ENCODE measurements at places on chromosomes 2 and 18. TPM values are rescaled to one million over a fixed set of nuclear protein-coding genes. Genes with fewer than 3 reads are reported as not detected.
A peak's percentile ranks its signal among the peaks of the same experiment; 100 is the strongest.

LONRF2 gene
- 0.03 TPM for total RNA-seq

DNA sequence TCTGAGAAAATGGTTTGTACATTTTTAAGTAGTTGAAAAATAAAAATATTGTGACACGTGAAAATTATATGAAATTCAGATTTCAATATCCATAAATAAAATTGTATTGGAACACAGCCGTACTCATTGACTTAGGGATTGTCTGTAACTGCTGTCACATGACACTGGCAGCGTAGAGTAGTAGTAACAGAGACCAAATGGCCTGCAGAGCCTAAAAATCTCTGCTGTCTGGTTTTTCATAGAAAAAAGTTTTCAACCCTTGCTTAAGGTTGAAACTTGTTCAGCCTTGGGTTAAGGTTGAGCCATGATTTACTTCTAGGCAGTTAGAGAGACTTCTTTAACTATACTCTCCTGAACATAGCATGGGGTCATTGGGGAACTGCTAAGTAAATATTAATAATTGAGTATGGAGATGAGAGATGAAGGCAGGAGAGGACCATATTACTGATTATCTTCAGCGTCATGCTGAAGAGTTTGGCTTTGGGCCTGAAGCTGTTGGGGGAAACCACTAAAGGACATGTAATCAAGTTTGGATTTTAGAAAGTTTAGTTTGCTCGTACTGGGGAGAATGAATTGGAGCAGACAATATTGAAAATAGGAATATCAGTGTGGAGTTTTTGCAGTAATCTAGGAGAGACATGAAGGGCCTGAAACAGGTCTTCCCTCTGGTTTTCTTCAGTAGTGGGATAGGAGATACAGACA, 16.2 kb downstream of the EML4 start:
- H3K27ac ChIP-seq = no peak overlapping the region
- DNase-seq = no peak
- H3K4me1 ChIP-seq = peaks cover 3% of the 10 kb centered on the region
- no peak overlapping the region for H3K4me3 ChIP-seq
- no peaks in the 10 kb centered on the region for H3K27me3 ChIP-seq

DNA sequence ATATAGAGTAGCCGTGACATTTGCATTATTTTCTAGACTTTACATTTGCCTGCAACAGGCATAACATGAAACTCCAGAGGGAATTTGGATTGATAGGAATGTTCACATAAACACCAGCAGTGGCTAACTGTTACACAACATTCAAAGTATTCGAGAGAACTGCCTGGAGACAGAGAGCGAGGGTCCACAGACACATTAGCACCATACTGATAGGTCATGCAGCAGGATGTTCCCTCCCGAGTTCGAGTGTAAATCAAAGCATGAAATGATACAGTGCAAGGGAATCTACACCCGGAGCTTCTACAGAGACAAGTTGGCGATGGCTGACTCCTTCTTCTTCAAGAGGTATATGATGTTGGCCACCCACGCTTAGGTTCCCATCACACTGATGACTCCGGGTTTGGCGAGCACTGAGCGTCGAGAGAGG, 89.5 kb downstream of the COL6A3 start:
- H3K27me3 ChIP-seq = peaks cover 2% of the 10 kb centered on the region
- no peak overlapping the region for H3K27ac ChIP-seq
- H3K36me3 ChIP-seq = no peaks in the 10 kb centered on the region

CHST10 gene
- total RNA-seq = 15.7 TPM

TEX44 gene
- total RNA-seq = not detected

DNA sequence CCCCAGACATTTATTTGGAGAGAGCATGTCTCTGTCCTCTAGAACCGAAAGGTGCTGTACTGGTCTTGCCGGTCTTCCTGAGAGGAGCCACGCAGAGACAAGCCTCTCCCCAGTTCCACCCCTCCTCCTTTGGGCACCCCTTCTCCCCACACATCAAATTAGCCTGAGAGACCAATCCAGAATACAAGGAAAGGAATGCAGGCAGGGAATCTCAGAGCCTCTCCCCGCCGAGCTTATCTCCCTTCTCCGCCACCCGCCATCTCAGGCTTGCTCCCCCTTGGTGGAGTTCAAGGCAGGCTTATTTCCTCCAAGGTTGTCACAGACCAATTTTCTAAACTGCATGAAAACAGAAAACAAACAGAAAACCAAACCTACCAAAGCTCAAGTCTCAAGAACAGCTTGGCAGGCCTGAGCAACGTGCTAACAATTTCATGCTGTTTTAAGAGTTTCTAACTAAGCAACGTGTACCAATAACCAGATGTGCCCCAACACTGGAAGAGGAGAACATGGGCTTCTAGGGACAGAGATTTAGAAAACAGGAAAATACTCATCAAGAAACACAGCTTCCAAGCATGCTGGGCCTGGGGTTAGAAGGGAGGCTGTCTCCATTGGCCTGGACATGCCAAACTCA, 124.5 kb upstream of the PKDCC start:
- no peak overlapping the region for H3K27ac ChIP-seq
- DNase-seq = no peak
- no peaks in the 10 kb centered on the region for H3K36me3 ChIP-seq
- H3K4me3 ChIP-seq = no peak overlapping the region
- H3K4me1 ChIP-seq = no peaks in the 10 kb centered on the region

DNA sequence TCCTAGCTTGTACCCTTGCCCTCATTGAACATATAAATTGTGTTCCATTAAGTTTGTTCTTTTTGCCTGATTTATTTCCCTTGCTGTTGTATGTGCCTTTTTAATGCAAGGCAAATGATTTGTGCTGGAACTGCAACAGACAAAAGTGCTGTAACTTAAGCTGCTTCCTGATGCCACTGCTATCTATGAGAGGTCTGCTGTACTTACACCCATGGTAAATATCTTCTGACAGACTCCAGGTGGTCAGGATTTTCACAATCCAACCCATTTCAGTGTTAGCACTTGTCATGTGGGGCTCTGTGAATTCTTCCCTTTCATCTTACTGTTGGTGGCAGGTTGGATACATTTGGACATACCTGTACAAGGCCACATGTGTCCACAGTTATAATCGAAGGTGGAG, 63.5 kb downstream of the ARHGAP15 start:
- no peak for DNase-seq
- no peaks in the 10 kb centered on the region for H3K36me3 ChIP-seq
- H3K27me3 ChIP-seq = no peaks in the 10 kb centered on the region
- no peaks in the 10 kb centered on the region for H3K4me1 ChIP-seq
- H3K4me3 ChIP-seq = no peak overlapping the region

GRCh38 chr2:94986392-94986963, 39.0 kb upstream of the MAL start:
- H3K27me3 ChIP-seq = no peaks in the 10 kb centered on the region
- no peak overlapping the region for H3K4me3 ChIP-seq
- DNase-seq = peak; percentile 2
- no peaks in the 10 kb centered on the region for H3K36me3 ChIP-seq

TTN gene
- total RNA-seq = 7.5 TPM

RGPD3 gene
- total RNA-seq = 0.21 TPM

DNA sequence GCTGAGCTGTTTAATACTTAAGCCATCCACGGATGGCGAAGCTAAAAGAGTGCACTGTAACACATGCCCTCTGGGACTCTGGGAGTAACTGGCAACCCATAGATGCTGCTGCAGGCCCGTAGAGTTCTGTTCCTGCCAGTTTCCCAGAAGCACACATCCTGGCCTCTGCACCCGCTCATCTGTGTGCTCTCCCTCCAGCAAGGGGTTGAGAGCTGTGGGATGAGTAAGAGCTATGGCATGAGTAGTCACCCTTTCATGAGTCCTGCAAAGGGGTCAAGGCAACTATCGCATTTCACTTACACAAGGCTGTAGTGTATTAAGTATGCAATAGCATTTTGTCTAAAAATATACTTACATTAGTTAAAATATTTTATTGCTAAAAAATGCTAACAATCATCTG, 1341.8 kb upstream of the NXPH2 start:
- DNase-seq = no peak
- no peaks in the 10 kb centered on the region for H3K36me3 ChIP-seq
- no peaks in the 10 kb centered on the region for H3K27me3 ChIP-seq
- H3K27ac ChIP-seq = no peak overlapping the region

DNA sequence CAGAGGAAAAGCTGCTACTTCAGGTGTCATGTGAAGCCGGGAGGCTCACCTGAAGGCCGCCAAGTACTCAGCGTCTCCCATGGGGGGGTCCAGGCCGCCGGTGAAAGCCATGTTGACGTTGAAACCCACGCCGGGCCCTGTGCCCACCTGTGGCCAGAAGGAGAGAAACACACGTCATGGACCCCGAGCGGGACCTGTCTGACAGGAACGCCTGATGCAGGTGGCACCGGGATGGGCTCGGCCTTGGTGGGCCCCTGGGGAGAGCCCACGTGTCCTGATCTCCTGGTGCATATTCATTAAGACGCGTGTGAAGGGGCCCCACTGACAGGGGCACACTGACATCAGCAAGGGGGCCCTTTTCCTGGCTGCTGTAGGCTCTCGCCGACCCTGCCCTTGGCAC, 233.2 kb downstream of the TWIST2 start:
- no peak overlapping the region for H3K27ac ChIP-seq
- H3K27me3 ChIP-seq = no peaks in the 10 kb centered on the region
- no peaks in the 10 kb centered on the region for H3K4me1 ChIP-seq

DNA sequence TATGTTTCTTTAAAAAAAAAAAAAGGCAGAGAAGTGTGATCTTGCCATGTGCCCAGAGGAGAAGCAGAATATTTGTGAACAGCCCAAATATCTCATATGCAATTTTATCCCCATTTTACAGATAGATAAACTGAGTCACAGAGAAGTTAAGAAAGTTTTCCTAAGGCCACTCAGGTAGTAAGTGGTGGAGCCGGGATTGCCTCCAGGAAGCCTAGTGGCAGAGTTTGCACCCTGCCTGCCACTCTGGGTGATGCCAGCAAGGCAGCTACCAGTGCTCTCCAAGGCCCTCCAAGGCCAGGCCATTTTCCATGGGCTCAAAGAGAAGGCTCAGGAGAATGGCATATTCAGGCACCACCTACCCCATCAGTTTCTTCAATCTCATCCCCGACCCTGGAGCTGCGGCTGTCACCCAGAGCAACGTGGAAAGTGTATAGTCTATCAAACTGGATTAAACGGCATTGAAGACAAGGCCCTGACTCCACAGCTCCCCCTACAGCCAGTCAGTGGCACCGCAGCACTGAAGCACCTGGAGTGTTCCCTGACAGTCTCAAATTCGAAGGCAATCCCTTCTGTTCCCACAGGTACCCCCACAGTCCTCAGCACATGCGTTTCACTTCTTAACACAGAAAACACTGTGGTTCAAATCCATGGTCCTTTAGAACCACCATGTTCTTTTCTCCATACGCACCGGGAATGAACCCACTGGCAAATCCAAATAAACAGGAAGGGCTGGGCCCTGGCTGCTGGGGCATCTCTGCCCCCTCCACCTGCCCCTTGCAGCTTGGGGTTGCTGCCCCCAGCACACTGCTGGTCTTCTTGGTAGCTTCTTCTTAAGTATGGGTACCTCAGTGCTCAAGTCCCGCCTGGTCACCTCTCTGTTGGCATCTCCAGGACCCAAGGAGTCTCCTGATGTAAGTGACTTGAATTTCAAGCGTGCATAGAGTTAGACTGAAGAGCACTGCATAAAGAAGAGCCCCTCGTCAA, 175.3 kb downstream of the INHBB start:
- 0 out of 2 replicates have a peak, but pooled peaks cover 4% of the 10 kb centered on the region for H3K27me3 ChIP-seq
- H3K4me1 ChIP-seq = no peaks in the 10 kb centered on the region
- H3K27ac ChIP-seq = no peak overlapping the region
- H3K4me3 ChIP-seq = no peak overlapping the region
- no peak for DNase-seq

FN1 gene
- total RNA-seq = 5.9 TPM

COX5B gene
- total RNA-seq = 248 TPM

INHBB gene
- total RNA-seq = 0.11 TPM

FHL2 gene
- total RNA-seq = 3.0 TPM

DNA sequence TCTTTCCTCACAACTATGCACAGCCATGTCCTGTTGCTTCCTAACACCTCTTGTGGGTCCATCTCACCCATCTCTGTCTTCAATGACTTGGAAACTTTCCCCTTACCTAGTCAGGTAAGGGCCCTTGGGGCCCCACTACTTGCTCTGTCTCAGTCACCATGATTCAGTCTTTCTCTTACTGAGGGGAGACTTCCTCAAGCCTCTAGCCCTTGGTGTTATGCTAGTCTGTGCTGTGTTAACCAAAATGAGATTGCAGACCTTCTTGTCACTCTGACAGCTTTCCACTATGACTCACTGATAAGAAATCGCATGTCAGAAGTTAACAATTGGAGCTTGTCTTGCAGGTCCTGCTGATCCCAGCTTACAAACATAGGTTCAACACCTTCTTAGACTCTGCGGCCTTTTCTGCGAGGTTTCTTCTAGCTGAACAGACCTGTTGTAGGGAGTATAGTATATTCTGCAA, 65.3 kb downstream of the WDR75 start:
- H3K27me3 ChIP-seq = no peaks in the 10 kb centered on the region
- no peak for DNase-seq
- no peaks in the 10 kb centered on the region for H3K4me1 ChIP-seq

ANKRD23 gene
- 3.5 TPM for total RNA-seq

ERBB4 gene
- total RNA-seq = 0.03 TPM

TBR1 gene
- total RNA-seq = not detected

DNA sequence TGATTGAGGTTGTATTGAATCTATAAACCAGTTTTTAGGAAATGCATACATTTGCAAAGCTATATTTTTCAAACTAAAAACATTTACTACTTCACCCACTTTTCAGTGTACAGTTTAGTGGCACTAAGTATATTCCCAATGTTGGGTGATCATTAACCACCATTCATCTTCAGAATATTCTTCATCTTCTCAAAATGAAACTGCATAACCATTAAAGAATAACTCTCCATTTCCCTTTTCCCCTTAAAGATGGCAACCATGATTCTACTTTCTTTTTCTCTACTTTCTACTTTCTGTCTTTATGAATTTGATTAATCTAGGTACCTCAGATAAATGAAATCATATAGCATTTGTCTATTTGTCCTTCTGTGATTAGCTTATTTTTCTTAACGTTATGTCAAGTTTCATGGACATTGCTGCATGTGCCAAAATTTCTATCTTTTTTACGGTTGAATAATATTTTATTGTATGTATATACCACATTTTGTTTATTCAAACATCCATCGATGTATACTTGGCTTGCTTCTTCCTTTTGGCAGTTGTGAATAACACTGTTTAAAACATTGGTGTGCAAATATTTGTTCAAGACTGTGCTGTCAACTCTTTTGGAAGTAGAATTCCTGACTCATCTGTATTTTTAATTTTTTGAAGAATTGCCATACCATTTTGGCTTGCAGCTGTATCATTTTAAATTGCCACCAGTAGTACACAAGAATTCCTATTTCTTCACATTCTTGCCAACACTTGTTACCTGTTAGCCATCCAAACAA, 104.9 kb downstream of the RPRM start:
- DNase-seq = no peak
- no peaks in the 10 kb centered on the region for H3K27me3 ChIP-seq
- H3K4me1 ChIP-seq = no peaks in the 10 kb centered on the region
- no peak overlapping the region for H3K27ac ChIP-seq

GRCh38 chr2:112750560-112750843, 13.9 kb downstream of the CKAP2L start:
- H3K4me3 ChIP-seq = no peak overlapping the region
- no peaks in the 10 kb centered on the region for H3K4me1 ChIP-seq
- peaks cover 35% of the 10 kb centered on the region for H3K36me3 ChIP-seq
- H3K27ac ChIP-seq = no peak overlapping the region

TDRD15 gene
- total RNA-seq = not detected

GRCh38 chr18:10899481-10899880, 249.9 kb downstream of the PIEZO2 start:
- no peak overlapping the region for H3K4me3 ChIP-seq
- no peak for DNase-seq
- H3K27ac ChIP-seq = no peak overlapping the region
- H3K27me3 ChIP-seq = no peaks in the 10 kb centered on the region
